ENCODE measurements at places on chromosomes 3 and 15.

DNA sequence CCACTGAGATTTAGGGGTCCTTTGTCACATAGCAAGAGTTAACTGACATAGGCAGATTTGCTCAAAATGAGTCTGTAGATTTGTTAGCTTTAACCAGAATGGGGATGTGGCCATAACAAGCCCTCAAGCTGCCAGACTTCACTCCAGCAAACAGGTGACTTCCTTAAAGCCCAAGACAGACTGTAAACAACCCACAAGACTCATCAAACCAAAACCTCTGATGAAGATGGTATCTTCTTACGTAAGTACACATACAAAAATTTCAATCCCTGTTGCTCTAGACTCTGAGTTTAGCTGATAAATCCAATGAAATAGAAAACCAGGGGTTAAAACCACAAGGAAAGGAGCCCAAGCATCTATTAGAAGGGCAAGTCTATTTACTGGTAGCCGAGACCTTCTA lies 18.2 kb upstream of the ZBTB20 start:
- no peak for DNase-seq

- no peak for DNase-seq
These were observed 575.1 kb downstream of the EPHA3 start for GRCh38 chr3:89682556-89682955.

GRCh38 chr3:156643729-156644389 lies 30.5 kb upstream of the TIPARP start:
- DNase-seq = peak; percentile 57

DNA sequence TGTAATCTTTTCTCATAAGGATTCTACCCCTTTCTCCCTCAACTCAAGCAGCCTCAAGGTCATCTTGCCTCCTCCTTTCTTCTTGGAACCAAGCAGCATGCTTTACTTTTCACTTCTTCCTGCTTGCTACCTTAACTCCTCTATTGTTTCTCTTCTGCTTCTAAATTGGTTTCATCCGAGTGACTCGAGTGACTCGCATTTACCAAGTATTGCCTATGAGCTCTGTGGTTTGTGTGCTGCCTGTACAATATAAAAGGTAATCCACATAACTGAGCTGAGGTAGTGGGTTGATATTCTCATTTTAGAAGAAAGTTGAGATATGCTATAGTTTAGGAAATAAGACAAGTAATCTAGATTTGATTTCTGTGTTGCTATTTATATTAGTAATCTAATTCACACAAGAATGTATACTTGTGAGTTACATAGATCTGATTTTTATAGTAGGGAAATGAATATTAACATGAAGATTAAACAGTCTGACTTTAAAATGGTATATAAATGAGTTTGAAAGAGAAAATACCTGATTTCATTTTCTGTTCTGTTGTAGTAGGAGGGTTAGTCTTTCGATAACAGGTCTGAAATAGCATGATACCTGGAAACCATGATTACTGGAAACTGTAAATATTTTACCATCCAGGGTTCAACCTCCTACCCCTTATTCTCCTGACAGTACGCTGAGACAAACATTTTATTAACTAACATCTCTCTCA lies 5.5 kb downstream of the HHLA2 start:
- DNase-seq = no peak

DNA sequence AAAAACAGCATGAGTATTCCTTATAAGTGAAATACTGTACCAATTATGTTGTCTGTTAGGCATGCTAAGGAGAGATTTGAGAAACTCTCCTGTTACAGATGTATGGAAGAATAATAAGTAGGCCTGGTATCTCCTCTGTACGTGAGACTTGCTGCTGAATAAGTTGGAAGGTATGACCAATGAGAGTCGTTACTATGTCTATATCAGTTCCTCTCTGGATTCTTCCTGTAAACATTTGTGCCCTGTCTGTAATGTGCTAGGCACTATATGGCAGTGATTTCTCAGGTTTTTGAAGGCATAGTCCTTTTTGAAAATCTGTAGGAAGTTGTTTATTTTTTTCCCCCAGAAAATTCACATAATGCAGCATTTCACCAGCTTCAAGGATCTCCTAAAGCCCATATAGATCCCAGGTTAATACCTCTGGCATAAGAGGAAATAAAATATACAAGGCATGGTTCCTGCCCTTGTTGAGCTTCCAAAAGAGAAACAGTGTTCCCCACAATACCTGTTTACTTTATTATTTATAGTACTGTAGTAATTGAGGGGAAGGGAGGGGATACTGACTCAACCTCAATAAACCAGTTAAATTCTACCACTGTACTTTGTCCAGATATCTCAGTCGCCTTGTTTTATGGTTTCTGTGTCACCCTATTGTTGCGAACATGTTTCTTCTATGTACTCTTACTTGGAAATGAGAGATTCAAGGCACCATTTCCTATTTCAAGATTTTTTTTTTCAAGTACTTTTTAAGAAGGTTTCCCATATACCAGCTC lies 28.6 kb downstream of the MAP2K5 start:
- DNase-seq = no peak

- no peak for DNase-seq
These were observed 1.6 kb downstream of the STRA6 start for GRCh38 chr15:74200871-74201419.

- no peak for DNase-seq
These were observed 278.6 kb downstream of the UBE2E2 start for GRCh38 chr3:23481616-23482278.

- no peak for DNase-seq
These were observed 368.7 kb upstream of the ARHGEF26 start for GRCh38 chr3:153752405-153753027.

DNA sequence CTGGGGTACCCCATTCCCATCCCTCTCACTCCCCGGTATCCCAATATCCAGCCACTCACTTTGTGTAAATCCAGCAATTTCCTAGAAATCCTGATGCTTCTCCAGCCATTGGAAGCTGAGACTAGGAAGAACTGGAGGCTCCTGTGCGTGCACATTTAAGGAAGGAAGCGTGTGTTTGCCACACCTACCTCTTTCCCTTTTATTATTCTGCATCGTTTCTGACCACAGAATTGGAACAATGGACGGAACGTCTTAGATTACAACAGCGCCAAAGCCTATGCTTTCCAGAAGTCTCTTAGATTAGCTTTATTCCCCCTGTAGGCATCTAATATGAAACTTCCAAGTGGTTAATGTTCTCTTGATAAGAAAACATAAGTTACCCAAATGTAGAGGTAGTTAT lies 234.8 kb upstream of the TRIM42 start:
- no peak for DNase-seq

GRCh38 chr3:29333576-29333975 lies 52.7 kb downstream of the RBMS3 start:
- DNase-seq = no peak

GRCh38 chr3:150183678-150184425 lies 213.2 kb upstream of the PFN2 start:
- DNase-seq = peak; percentile 60

GRCh38 chr15:66404532-66404931 lies 17.8 kb downstream of the MAP2K1 start:
- DNase-seq = no peak

- DNase-seq = no peak
These were observed 293.3 kb upstream of the RORA start for GRCh38 chr15:61522411-61522810.

DNA sequence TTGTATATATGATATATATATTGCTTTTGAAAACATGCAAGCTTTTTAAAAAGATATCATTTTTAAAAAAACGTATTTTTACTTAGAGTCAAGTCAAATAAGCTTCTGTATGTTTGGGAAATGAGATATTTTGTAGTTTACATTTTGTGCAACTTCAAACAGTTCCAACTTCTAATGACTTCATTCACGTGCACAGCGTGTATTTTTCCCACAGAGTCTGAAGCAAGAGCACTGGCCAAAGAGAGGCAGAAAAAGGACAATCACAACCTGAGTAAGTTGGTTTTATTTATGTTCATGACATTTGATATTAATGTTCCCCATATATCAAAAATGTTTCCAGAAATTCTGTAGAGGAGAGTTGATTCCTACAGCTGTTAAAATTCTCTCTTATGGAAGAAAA lies 47.9 kb upstream of the SAMMSON start:
- no peak for DNase-seq

DNA sequence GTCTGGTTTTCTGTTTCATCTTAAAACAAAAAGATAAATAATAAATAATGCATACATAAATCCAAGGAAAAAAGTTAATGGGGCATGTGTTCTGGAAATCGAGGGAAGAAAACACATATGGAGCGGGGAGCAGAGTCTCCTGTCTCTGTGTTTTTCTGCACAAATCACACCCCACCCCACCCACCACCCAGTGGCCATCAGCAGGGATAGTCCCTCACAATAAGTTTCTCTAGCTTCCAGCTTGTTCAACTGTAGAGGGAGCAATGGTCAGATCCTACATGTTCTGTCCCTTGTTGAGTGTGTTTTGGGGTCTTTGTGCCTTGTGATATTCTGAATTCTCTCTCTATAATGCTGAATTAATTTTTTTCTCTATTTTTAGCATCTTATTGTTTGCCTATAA lies 26.8 kb upstream of the CHRNA7 start:
- DNase-seq = no peak

- DNase-seq = peak; percentile 99
These were observed at the start of gene USP3 for GRCh38 chr15:63504247-63504978. USP3 (plus strand) TSS chr15:63504593; CDS start chr15:63504740, 147 bp downstream.

GRCh38 chr15:63283126-63283525 lies 5.7 kb downstream of the APH1B start:
- no peak for DNase-seq

DNA sequence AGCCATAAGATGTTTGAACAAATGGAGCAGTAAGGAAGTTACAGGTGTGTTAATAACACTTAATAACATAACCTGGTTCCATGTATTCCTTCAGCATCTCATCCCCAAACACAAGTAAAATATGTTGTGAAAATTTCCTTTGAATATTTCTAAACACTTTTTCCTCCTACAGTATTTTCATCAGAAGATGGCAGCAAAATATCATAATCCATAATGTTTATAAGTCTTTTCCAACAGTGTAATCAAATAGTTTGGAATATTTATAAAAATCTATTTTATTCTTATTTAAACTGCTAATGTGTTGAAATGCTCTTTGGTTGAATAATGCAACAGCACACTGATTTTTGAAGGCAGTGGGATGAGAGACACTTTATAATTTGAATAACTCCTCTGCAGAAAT lies 1020.5 kb downstream of the OTOL1 start:
- no peak for DNase-seq

DNA sequence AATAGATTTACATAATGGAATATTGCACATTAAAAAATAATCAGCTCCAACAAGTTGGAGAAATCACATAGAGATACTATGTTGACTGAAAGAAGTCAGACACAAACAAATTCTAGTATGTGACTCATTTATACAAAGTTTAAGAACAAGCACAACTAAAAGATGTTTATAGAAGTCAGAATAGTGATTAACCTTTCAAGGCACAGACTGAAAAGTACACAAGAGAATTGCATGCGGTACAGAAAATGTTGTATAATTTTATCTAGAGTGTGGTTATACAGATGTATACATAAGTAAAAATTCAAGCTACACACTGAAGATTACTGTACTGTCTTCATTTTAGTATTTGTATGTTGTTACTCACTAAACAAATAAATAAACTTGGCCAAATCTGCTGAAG lies 19.3 kb upstream of the ATOSA start:
- no peak for DNase-seq

- no peak for DNase-seq
These were observed 742 bp downstream of the CAMKV start for GRCh38 chr3:49868862-49869466.

- no peak for DNase-seq
These were observed 463.1 kb downstream of the TBL1XR1 start for GRCh38 chr3:176734146-176734545.

- DNase-seq = no peak
These were observed 30.7 kb upstream of the CBLB start for GRCh38 chr3:105899516-105899915.

- DNase-seq = no peak
These were observed 123.6 kb upstream of the SMAD3 start for GRCh38 chr15:66941791-66942190.

- no peak for DNase-seq
These were observed 19.1 kb upstream of the P2RY14 start for GRCh38 chr3:151297429-151297828.

GRCh38 chr3:86963611-86964010 lies 27.3 kb downstream of the VGLL3 start:
- no peak for DNase-seq

DNA sequence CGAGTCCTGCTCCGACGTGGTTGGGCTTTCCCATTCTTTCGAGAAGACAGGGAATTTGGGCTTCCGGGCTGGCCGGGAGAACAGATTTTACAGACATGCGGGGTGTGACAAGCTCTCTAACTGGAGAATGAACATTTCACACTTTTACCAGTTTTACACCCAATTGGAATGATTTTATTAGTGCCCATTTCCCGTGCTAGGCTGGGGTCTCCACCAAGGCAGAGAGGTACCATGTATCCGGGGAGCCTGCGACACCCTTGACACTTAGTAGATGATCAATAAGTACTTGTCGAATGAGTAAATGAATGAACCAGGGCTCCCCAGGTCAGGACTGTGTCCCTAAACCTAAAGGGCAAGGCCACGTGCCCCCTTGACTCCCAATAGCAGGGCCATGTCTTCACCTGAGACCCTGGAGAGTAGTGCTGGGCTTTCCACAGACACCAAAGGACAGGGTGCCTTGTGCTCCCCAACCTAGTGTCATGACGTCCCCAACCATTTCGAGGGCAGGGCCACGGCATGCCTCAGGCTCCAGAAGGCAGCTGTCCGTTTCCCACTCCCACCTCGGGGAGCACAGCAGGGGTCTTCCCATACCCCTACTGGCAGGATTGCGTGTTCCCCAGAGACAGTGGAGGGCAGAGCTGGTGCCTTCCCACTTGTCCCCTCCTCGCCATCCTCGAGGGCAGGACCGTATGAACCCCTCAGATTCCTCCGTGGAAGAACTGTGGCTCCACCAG lies 679 bp upstream of the MYD88 start:
- peak; percentile 72 for DNase-seq

GRCh38 chr3:149362366-149362765 lies 15.1 kb downstream of the TM4SF1 start:
- no peak for DNase-seq

- DNase-seq = no peak
These were observed 199.4 kb downstream of the CLSTN2 start for GRCh38 chr3:140134231-140134965.

DNA sequence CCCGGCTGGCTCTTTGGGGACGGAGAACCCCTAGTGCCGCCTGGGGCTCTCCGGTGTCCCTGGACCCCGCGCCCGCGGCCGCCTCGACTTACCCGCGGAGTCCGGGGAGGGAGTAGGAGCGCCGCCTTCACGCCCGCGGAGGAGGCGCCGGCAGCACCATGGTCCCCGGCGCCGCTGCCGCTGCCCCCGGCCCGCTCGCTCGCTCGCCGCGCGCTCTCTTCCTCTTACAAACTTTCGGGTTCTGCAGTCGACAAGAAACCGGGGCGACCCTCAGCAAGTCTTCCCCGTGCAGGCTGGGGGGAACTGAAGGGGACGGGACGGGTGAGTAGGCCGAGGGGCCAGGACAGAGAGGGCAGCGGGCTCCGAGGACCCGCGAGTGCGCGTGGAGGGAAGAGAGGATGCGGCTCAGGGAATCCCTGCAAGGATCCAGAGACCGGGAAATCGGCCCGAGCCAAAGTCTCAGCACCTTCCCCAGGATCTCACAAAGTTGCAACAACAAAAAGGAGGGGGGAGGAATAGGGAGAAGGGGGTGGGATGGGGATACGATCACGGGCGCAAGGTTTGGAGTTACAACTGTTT lies 2.0 kb downstream of the FOXP1 start:
- DNase-seq = peak; percentile 63

Measured in activated T-cell treated with anti-CD3 and anti-CD28 coated beads, Interleukin-2, amount 50 U/mL, for 48 hours (primary cell).